ENCODE measurements at places on chromosomes 1 and 21.

DNA sequence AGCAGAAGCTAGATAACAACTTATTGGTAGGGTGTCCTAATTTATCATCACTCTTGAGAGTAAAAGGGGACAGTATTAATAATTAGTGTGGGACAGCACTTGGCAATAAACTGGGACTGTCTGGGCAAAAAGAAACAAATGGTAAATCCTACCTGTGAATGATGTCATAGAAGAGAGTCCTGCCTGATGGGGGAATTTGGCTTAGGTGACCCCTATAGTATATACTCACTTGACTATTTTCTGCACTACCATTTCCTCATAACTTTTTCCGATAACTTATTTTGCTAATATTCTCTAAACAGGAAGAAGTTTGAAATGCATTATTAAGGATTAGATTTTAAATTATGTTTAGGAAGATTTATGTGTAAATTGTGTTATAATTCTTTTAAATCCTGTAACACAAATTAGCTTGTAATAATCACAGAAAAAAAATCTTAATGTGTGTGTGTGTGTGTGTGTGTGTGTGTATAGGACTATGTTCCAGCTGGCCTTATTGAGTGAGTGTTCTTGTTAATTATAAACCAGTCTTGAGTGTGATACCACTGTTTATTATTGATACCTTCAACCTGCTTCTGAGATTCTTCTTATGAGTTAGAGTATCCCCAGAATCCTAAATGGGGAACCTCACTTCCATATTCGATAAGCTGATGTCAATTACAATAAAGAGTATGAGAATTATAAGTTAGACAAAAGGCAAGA lies 144.2 kb upstream of the C1orf105 start:
- no peak for DNase-seq

DNA sequence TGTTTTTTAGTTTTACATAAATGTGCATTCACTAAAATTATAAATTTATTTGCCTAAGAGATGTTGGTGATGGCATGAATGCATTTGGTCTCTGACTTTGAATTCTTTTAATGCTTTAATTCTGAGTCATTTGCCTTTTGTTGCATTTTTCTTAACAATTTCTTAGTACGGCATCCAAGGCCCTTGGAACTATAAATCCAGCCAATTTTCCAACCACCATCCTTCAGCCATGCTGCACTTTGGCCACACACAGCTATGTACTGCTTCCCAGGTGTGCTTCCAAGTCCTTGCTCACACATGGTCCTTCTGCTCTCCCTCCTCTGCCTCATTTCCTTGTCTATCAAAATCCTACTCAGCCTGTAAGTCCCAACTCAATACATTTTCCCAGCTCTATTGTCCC lies 161.0 kb downstream of the DHRS3 start:
- no peak for DNase-seq

GRCh38 chr1:161899091-161899490 lies 124.6 kb downstream of the OLFML2B start:
- no peak for DNase-seq

DNA sequence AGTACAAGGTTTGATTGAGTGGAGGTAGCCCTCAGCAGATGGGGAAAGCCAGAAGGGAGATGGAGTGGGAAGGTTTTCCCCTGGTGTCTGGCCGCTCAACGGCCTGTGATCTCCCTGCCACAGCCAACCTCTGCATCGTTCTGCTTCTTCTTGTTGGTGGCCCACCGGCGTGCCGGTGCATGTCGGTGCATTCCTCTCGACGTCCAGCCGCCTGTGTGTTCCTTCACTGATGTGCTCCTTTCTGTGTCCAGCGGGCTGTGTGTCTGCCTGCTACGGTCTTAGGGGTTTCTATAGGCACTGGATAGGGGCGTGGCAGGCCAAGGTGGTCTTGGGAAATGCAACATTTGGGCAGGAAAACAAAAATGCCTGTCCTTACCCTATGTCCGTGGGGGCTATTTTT lies 101.0 kb downstream of the XPR1 start:
- DNase-seq = no peak

Data from germinal center (tissue), 1 donor.